ENCODE measurements at places on chromosomes 2 and 18.
A peak's percentile ranks its signal among the peaks of the same experiment; 100 is the strongest.

DNA sequence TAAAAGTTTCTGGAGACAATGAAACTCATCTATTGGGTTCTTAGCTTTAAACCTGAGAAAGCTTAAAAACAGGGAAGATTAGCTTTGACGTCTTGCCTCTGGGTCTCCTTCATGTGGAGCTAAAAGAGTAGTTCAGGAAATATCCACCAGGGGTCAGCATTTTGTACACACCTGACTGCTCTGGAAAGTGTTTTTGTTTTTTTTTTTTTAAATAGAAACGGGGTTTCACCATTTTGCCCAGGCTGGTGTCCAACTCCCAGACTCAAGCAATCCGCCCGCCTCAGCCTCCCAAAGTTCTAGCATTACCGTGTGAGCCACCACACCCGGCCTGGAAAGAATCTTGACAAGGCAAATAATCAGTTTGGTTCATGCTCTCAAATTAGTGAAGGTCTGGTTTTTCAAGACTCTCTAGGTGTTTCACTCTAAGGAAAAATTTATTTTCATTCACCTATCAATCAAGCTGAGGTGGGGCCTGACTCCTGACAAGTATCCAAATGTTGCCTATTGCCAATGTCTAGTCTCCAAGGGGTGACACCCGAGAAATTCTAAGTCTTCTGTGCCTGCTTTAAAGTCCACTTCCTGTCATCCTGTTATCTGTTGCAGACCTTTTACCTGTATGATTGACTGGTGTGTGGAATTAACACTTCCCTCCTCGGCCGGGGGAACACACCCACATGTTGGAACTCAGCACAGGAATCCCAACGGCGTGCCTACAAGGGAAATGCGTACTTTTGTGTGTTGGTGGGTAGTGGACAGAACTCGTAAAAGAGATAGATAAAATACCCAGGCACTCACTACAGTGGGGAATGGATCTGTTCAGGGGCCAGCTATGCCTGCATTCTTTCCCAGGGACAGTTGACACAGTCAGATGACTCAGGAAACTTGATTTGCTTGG is 11.3 kb downstream of the IL1RN start:
- DNase-seq: peak; percentile 32

- no peak for DNase-seq
These were observed 268.5 kb downstream of the ICOS start for GRCh38 chr2:204205082-204205481.

GRCh38 chr2:216498070-216498378 is 620 bp upstream of the RPL37A start:
- no peak for DNase-seq

DNA sequence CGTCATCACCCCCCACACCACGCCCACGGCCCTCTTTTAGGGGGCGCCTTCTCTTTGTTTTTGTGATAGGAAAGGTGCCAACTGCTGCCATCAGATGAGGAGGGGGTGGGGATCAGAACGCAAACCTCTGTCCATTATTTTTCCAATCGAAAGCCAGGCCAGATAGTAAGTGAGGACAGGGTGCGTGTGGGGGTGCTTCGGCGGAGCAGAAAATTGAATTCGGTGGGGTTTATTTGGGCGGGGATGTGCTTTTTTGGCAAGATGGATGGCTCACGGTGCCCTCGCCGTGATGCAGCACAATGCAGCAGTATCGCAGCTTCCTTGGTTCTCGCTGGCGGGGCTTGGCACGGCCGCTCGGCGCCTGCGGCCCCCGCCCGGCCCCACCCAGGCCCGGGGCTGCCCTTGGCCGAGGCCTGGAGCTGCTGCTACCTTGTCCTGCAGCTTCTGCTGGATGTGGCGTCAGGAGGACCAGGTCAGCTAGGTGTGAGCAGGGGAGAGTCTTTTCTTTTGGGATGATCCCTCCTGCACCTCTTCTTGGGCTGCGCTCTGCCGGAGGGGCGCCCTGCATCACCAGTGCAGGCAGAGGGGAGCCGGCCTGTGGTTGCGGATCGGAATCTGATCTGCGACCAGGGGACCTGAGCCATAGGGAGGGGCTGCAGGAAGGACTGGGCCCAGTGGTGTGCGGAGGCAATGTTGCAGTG is 1.3 kb downstream of the SPTBN1 start:
- DNase-seq: no peak

- no peak for DNase-seq
These were observed 27.0 kb downstream of the GCA start for GRCh38 chr2:162370931-162371330.

DNA sequence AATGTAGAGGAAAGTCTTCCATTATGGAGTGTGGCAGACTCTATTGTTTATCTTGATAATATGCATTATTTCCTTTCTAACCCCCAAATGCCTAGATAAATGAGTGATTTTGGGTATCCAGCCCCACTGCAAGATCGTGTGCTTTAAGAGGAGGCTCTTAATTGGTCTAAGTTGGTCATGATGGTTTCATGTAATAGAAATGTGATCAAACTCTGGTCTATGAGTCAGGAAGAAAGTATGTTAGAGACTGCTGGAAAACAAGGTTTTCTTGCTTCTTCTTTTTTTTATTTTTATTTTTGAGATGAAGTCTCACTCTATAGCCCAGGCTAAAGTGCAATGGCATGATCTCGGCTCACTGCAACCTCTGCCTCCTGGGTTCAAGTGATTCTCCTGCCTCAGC is 344.5 kb upstream of the TNP1 start:
- DNase-seq: no peak

DNA sequence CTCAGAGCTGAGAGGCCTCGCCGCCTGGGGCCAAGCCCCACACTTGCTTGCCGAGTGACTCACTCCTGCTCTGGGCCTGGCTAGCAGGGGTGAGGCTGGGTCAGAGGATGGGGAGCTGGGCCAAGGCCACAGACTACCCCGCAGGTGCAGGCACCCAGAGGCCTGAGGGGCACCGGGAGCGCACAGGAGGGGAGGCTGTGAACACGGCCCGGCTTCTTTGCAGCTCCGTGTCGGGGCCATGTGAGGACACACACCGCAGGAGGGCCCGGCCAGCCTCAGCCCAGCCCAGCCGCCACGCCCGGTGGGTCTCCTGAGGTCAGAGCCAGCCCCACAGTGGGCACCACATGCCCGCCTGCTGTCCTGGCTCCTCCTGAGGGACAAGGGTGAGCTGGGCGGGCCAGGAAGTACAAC is 8.4 kb downstream of the GPC1 start:
- no peak for DNase-seq

DNA sequence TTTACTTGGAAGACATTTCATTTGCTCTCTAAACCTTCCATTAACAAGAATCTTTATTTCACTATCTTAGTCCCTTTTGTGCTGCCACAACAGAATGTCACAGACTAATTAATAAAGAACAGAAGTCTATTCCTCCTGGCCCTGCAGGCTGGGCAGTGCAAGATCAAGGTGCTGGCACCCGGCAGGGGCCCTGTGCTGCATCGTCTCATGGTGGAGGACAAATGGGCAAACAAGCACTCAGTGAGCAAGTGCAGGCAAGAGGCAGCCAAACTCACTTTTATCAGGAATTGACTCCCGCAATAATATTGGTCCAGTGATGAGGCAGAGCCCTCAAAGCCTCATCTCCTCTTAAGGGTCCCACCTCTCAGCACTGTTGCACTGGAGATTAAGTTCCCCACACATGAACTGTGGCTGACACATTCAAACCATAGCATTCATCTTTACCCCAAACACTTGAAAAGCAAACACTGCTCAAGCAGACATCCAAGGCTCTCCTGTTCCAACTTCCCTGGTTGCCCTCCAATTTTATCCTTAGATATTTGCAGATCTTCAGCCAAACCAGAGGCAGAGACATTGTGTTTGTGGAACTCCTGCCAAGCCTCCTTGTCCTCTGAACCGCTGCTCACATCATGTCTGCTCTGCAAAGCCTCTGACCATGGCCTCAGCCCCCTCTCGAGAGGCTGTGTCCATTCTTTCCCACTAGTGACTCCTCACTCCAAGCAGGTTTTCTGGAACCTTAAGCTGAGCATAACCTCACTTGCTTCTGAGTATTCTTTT is 404.4 kb upstream of the SOX11 start:
- no peak for DNase-seq

GRCh38 chr2:223734346-223734745 is 103.0 kb downstream of the AP1S3 start:
- no peak for DNase-seq

GRCh38 chr18:48095726-48096125 is 165.3 kb upstream of the SMAD2 start:
- no peak for DNase-seq

DNA sequence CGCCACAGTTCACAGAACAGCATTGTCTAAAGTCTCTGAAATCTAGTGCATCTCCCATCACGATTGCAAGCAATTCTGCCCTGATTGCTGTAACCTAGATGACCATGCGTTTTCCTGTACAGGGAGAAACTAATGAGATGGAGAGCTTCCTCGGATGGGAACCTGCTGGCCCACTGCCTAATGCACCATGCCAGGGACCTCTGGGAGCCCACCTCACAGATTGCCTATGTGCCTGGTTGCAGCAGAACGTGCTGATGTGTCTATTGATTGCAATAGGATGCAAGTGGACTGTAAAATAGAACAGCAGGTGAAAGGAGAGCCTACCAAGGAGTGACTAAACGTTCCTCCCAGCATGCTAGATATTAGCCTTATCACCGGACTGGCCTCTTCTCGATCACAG is 141.0 kb upstream of the RAB12 start:
- no peak for DNase-seq

DNA sequence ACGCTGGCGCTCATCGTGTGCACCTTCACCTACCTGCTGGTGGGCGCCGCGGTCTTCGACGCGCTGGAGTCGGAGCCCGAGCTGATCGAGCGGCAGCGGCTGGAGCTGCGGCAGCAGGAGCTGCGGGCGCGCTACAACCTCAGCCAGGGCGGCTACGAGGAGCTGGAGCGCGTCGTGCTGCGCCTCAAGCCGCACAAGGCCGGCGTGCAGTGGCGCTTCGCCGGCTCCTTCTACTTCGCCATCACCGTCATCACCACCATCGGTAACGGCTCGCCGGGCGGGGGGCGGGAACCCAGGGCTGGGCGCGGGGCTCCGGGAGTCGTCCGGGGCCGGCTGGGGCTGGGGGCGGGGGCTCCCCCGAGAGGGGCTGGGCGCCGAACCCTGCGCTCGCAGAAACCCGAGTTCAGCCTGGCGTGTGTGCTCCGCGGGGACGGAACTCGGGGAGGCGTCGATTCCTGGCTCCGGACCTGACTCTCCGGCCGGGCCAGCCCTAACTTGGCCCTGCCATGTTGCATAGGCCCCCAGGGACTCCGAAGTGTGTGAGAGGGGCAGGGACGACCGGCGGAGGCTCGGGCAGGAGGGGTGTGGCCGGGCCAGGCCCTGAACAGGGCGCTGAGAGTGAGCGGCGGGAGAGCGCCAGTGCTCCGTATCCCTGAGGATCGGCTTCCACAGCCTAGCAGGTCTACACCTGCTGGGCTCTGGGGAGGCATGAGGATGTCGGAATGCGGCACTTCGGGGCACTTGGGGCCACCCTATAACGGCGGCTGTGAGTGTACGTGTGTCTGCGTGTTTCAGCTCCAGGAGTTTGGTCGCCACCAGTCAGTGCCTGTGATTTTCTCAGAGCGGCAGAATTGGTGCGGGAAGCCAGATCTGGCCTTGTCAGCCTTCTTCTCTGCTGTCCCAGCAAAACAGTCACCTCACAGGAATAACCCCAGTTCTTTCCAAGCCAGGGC is 651 bp downstream of the KCNK3 start:
- no peak for DNase-seq

- no peak for DNase-seq
These were observed 368.4 kb upstream of the HS6ST1 start for GRCh38 chr2:128686881-128687555.

DNA sequence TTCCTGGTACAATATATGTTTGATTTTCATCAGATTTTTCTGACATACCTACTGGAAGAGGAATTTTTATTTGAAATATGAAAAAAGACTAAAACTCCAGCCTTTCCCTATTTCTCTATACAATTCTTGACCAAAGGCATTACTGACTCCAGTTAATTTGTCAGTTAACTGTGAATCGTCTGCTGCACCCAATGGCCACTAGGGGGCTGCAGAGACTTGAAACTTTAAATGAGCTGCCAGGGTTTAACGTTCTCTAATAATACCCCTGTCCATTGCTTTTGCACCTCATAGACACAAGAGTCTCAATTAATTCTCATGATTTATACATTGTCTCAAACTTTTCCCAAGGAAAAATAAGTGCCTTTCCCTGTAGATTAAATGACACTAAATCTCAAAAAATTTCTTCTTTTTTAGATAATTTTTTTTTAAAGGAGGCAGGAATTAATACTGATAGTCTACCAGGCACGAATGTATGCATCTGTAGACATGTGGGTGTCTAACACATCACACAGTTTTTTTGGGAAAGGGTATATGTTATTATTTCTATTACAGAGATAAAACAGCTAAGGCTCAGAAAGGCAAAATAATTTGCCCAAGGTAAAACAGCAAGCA is 1.8 kb upstream of the ALK start:
- DNase-seq: peak; percentile 8

- no peak for DNase-seq
These were observed 123.0 kb downstream of the MAP4K4 start for GRCh38 chr2:101820519-101820918.

- DNase-seq: no peak
These were observed 31.1 kb upstream of the PNO1 start for GRCh38 chr2:68126561-68126960.

- no peak for DNase-seq
These were observed 222.9 kb downstream of the GALR1 start for GRCh38 chr18:77472509-77472908.

DNA sequence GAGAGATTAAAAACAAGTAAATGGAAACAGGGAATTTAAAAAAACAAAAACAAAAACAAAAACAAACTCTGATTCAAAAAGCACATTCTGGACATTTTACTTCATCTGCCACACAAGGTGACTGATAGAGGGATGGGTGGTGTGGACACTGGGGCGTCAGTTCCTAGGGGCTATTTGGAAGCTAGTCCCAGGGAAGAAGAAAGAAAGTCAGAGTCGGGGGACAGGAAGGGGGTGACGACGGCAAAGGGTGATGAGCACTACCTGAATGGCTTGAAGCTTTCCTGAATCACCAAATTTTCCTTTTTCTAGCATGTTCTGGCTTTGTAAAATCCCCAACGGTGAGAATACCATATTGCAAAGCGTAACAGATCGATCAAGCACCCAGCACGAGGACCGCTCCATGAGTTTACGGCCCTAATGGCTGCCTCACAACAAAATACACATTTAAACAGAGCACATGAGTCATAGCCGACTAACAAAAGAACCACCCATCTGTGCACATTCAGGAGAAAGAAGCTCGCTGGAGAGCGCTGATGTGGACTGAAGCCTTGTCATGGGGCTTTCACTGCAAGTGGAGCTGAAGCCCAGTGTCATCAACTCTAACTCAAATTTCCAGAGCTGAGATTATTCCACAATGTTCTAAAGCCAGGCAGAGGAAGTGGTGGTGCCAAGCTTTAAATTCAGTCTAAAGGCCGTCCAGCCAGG is 178.9 kb downstream of the LNPK start:
- no peak for DNase-seq

DNA sequence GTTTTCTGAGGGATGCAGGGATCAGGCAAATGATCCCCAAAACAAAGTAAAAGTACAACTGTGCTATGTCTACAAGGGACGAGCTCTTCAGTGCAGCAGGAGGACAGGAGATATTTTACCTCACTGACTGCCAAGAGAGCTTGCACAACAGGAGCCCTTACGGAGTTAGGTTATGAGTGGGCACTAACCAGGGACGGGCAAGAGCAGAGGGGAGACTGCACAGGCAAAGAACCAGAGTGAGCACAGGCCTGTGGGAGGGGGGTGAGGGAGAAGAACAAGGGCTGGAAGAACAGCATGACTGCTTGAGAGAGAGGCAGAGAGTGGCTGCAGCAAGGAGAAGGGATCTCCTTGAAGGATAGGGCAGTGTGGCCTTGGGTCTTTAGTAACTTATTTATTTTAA is 101.1 kb upstream of the PID1 start:
- no peak for DNase-seq

- no peak for DNase-seq
These were observed 19.5 kb upstream of the POMC start for GRCh38 chr2:25187729-25188350.
